Tongue (tissue), 3 donors: ENCODE measurements at places on chromosomes 5 and 9.

- DNase-seq: peak; percentile 54
Observed at GRCh38 chr9:113876151-113876992, at the start of gene ZNF618. TSS of gene ZNF618 (plus strand) at chr9:113876309. CDS start at chr9:113876381, 72 bp downstream.

- no peak for DNase-seq
Observed at GRCh38 chr9:130215341-130216119, 43.3 kb downstream of the NCS1 start.

DNA sequence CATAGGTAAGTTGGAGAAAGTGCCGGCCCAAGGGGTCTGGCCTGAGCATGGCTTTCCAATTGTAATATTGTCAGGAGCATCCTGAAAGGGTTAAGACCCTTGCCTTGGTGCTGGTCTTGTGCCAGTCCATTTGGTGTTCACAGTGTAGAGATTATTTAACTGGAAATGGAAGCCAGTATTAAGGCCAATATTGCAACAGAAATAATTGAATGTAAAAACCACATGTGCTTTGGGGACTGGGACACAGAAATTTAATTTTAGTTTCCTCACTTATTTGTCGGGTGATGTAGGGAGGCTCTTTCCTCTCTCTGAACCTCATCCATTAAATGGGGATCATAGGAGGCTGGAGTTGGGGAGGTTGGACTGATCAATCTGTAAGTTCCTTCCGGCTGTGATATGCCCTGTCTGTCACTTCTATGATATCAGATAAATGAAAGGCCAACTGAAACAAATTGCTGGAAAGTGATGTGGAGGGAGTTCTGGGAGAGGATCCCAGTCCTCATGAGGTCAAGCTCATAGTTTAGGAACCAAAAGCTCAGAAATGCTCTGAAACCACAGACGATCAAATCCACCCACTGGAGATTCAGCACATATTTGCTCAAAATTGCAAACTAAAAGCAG, 54.8 kb upstream of the COL15A1 start:
- no peak for DNase-seq

- peak; percentile 92 for DNase-seq
Observed at GRCh38 chr5:147628058-147628895, 118.4 kb upstream of the DPYSL3 start.

DNA sequence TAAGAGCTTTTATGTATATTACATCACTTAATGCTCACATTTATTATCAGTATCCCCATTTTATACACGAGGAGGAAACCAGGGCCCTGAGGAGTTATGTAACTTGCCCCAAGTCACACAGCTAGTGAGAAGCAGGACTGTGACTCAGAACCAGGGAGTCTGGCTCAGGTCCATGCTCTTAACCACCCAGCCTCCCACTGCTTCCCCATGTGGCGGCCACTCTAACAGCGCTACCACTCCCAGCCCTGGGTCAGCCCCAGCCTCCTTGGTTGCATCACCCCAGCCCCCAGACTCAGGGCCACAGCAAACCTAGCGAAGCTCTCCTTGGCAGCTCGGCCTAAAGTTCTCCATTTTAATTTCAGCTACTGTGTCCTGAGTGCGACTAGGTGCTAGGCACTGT, 159.1 kb downstream of the PAX5 start:
- DNase-seq: no peak

GRCh38 chr5:95962785-95963184, 1.1 kb upstream of the ELL2 start:
- DNase-seq: no peak

- DNase-seq: no peak
Observed at GRCh38 chr9:111467778-111468367, 16.3 kb downstream of the ECPAS start.

GRCh38 chr5:172187118-172188032, 649 bp downstream of the STK10 start:
- DNase-seq: peak; percentile 44

GRCh38 chr5:150286820-150287219, 2.8 kb downstream of the CAMK2A start:
- DNase-seq: no peak

GRCh38 chr5:109905906-109906305, 216.2 kb downstream of the MAN2A1 start:
- peak; percentile 32 for DNase-seq

DNA sequence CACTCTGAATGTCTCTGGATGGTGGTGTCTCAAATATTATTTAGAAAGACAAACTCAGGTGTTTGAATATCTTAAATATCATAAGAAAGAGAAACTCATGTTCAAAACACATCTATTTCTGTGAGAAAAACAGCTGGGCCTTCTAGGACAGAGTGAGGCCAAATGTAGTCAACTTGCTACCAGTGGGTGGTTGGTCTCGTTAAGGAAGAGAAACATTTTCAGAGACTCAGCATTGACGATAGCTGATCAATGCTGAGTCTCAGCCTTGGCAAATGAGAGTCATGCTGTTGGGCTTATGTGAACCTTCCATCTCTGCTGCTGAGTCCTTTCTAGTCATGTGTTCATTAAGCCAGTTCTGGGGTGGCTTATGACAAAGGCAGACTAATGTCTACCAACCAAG, 418.0 kb downstream of the CETN3 start:
- no peak for DNase-seq

DNA sequence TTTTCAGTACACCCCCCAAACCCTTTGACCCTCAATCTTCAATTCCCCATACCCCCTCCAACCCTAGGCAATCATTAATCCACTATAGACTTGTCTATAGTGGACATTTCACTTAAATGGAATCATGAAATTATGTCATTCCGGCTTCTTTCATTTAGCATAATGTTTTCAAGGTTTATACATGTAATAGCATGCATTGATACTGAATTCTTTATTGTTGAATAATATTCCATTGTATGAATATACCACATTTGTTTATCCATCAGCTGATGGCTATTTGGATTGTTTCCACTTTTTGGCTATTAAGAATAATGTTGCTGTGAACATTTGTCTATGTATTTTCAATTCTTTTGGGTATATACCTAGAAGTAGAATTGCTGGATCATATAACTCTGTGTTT, 238.8 kb downstream of the PDE4D start:
- no peak for DNase-seq

GRCh38 chr9:134725605-134725940, 84.0 kb downstream of the COL5A1 start:
- no peak for DNase-seq

GRCh38 chr5:159444441-159445082, 114.3 kb upstream of the IL12B start:
- DNase-seq: peak; percentile 81

GRCh38 chr9:72907421-72907820, 45.4 kb downstream of the ALDH1A1 start:
- DNase-seq: no peak

DNA sequence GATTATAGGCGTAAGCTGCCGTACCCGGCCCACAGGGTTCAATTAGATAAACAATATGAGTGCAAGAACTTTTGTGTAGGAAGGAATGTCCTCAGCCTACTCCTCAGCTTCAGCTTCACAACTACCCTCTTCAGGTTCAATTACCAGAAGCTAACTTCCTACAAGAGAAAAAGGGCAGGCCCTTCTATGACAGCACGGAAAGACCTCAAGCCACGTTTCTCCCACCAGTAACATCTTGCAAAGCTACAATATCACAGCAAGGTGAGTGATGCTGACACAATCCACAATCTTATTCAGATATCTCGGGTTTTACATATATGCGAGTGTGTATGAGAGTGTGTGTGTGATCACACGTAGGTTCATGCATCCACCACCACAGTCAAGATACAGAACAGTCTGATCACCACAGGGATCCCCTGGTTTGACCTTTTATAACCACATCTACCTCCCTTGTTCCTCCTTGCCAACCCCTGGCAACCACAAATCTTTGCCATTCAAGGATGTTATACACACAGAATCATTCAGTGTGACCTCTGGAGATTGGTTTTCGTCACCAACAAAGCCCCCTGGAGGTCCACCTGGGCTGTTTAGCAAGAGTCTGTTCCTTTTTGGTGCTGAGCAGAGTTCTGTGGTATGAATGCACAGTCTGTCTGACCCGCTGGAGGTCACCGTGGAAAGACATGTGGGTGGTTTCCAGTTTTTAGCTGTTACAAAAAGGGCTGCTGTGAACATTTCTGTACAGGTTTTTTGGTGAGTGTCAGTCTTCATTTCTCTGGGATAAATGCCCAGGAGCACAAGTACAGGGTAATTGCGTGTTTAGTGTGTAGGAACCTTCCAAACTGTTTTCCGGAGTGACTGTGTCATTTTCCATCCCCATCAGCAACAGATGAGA, 38.2 kb downstream of the IPPK start:
- DNase-seq: peak; percentile 78

GRCh38 chr9:108095496-108095895, 605.9 kb upstream of the KLF4 start:
- DNase-seq: no peak

GRCh38 chr9:26012797-26013196, 334.6 kb upstream of the TUSC1 start:
- DNase-seq: no peak

GRCh38 chr5:84249918-84250630, 134.6 kb downstream of the EDIL3 start:
- DNase-seq: peak; percentile 19
